ENCODE measurements at places on chromosomes 13 and 19.
A peak's percentile ranks its signal among the peaks of the same experiment; 100 is the strongest.

GRCh38 chr19:17389957-17390664 lies 3.9 kb downstream of the CCDC194 start:
- no peak for DNase-seq

- DNase-seq, result no peak
Observed at GRCh38 chr13:29101409-29101808, 281.3 kb downstream of the MTUS2 start.

DNA sequence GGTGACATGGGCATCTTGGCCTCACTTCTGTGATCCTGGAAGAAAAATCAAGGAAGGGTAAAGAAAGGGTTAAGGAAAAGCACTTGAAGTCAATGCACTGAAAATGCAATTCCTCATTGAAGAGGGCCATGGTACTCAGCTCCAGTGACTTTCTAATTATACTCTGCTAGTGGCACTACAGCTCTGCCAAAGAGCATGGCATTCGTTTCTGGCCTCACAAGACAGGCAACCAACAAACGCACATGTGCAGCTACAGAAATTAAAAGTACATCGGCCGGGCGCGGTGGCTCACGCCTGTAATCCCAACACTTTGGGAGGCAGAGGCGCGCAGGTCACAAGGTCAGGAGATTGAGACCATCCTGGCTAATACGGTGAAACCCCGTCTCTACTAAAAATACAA lies 21.8 kb downstream of the SACS start:
- no peak for DNase-seq

GRCh38 chr13:78593652-78594455 lies 9.5 kb downstream of the POU4F1 start:
- DNase-seq, result no peak

DNA sequence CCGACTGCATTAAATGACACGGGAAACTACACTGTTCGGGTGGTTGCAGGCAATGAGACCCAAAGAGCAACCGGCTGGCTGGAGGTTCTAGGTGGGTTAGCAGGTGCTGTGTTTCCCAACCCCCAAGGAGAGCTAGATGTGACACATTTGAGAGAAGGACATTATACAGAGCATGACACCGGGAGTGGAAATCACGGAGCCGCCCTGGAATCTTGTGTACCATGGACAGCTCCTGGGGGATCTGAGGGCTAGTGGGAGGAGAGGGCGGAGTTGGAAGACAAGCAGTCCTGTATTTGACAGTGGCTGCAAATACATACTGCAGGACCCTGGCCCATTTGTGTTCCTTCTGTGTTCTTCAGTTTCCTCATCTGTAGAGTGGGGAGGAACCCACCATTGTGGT lies 2.3 kb downstream of the CEACAM18 start:
- DNase-seq, result no peak

- no peak for DNase-seq
Observed at GRCh38 chr13:93305886-93306285, 79.3 kb downstream of the GPC6 start.

DNA sequence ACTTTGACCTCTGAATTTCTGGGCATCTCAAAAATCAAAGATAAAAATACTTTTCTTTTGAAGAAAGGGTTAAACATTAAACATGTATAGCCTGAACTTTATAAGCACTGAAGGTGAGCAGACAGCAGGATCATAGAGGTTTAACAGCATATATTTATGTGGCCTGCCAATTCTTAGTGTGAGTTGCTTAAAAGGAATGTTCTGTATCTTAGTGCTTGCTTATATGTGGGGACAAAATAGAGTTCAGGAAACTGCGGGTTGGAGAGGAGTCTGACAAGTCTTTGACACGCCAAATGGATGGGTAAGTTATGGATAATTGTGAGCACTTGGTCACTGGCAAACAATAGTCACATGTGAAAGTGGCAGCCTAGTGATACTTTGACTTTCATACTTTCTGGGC lies 1419.4 kb upstream of the SPRY2 start:
- DNase-seq, result no peak

DNA sequence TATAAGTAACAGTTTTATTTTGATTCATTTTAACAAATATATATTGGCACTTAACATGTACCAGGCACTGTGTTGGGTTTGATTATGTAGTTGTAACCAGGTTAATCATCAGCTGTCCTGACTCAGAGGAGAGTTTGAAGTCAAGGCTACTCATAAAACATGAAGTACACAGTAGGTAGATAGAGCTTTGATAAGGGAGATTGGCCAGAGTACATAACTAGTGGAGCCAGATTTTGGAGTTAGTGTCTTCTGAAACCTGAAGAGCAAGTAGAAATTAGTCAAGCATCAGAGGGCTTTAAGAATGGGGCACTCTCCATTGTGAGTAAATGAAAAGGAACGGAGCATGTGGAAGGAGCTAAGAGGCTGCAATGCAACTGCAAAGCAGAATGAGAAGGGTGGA lies 333.9 kb downstream of the RFC3 start:
- DNase-seq, result no peak

- DNase-seq, result no peak
Observed at GRCh38 chr19:44582581-44583265, 30.6 kb upstream of the IGSF23 start.

GRCh38 chr13:20389696-20390525 lies 135.7 kb downstream of the CRYL1 start:
- no peak for DNase-seq

DNA sequence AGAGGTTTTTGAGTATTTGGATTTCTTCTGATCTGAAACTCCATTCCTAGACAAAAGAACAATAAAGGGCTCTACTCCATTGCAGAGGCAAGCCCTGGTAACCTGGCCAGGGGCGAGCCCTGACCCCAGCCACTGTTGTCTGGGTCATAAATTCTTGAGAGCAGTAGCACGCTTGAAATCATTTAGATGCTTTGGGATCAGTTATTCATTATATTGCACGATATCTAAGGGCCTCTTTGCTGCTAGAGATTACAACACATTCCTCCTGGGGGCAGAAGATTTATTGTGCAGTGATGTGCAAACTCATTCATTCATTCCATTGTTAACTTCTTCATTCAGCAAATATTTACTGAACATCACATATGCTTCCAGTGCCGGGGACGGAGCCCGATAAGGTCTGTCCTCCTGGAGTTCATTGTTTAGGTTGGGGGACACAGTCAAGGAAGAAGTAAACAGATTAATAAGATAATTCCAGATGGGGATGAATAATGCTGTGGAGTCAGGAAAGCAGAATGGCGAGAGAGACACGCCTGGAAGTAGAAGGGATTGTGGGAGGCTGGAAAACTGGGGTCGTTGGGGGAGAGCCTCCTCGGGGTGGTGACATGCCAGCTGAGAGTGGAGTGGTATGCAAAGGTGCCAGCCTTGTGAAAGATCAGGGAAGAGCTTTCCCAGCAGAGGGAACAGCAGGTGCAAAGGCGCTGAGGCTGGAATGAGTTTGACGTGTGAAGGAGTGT lies 34.9 kb downstream of the SIPA1L3 start:
- no peak for DNase-seq

DNA sequence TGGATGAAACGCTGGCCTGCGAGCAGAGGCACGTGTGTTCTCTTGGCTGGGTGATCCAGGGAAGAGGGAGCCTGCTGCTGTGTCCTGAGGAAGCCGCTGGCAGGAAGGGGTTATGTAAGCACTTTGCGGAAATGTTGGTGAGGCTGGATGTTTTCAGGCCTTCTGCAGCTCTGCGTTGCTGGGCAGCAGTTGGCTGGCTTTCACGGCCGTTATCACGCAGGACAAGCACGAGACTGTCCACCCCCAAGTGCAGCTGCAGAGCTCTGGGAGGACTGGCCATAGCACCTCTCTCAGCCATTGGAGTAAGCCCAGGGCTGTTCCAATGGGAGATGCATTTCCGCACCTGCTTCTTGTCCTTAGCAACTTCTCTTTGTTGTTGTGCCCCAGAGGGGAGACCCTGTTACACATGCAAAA lies 146.9 kb upstream of the SOX21 start:
- no peak for DNase-seq

- no peak for DNase-seq
Observed at GRCh38 chr13:38309397-38309796, 40.3 kb upstream of the UFM1 start.

DNA sequence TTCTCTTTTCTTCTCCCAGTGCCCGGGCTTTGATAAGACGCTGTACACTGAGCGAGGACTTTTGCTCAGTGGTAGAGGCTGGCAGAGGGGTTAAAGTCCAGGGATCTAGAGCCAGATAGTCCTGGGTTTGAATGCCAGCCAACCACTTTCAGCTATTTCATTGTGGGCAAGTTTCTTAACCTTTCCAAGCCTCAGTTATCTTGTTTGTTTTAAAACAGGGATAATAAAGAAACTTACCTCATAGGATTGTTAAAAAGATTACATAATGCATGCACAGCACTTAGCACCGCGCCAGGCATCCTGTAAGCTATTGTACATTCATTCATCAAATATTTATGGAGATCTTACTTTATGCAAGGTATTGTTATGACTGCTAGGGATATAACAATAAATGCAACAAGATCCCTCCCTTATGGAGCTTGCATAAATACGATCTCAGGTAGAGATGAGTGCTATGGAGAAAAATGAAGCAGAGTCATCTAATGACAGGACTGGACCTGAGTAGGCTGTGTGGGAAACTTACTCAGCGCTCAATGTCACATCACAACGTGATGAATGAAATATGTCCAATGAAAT lies 70.8 kb downstream of the LNX2 start:
- no peak for DNase-seq

GRCh38 chr13:85509512-85509911 lies 289.7 kb downstream of the SLITRK6 start:
- DNase-seq, result no peak

GRCh38 chr13:66424422-66424821 lies 805.7 kb downstream of the PCDH9 start:
- no peak for DNase-seq

DNA sequence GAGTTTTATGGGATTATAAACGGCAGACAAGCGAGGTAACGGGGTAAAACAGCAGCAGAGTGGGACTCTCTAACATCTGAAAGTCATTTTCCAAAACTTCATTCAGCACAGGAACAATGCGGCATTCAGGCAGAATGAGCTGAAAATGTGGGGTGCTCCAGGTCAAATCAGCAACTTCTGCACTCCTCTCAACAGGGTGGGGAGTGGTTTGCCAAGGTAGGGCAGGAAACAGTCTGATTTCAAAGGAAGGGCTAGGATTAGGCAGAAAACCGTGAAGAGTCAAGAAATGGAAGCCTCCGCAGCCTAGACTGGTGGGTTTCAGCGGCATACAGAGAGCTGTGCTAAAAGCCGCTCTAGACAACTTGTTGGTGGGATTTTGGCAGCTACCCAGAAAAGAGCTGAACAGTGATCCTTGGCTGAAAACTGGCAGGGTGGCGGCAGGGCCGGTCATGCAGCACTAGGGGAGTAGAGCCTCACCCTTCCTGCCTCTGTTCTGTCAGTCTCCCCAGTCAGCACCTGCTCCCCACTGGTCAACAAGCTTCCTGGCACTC lies 154.2 kb upstream of the KLF12 start:
- peak; percentile 50 for DNase-seq

GRCh38 chr19:10617409-10618121 lies 7.8 kb upstream of the SLC44A2 start:
- DNase-seq, result no peak

GRCh38 chr13:26682606-26683005 lies 78.0 kb downstream of the GPR12 start:
- no peak for DNase-seq

DNA sequence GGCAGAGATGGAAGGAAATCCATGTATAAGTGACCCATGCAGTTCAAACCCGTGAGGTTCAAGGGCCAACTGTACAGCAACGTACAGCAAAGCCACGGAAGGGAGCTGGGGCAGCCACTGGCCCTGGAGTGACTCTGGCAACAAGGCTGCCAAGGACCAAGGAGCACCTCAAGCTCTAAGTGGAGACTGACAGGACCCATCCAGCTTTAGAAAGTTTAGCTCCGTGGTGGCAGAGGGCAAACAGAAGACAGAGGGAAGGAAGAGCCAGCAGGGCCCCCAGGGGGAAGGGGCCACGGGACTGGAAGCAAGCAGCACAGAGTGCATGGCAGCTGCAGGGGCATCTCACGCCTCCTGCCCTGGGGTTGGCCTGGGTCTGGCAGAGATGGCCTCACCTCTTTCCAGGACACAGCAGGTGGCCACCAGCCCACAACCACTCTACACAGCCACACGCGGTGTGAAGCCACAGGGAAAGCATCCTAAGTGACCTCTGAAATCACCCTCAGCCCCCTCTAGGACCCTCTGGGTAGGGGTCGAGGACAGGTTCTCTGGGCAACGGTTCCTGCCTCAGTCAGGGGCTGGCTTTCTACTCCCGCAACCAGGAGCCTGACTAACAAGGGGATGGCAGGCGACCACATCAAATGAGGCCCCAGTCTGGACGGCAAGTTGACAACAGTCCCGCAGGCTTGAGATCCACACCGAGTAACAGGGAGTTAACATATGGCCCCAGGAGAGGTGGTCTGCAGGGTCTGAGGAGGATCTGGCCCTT lies 3.8 kb downstream of the MIER2 start:
- DNase-seq, result no peak

DNA sequence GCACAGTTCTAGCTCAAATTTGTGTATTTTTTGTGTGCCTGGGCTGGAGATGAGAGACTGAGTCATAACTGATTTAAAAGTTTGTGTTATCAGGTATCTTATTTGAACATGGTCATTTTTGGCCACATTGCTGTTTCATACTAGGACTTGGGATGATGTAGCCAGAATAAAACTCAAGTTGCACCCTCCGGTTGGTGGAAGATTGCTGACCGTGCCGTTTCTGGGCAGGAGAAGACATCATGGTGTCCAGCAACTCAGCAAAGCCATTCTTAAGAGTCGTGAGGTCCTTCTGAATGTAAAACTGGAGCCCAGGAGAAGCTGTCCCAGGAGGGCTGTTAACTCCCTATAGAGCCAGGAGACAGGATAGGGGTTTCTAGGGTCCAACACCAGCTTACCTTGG lies 7.6 kb downstream of the CEBPG start:
- no peak for DNase-seq

DNA sequence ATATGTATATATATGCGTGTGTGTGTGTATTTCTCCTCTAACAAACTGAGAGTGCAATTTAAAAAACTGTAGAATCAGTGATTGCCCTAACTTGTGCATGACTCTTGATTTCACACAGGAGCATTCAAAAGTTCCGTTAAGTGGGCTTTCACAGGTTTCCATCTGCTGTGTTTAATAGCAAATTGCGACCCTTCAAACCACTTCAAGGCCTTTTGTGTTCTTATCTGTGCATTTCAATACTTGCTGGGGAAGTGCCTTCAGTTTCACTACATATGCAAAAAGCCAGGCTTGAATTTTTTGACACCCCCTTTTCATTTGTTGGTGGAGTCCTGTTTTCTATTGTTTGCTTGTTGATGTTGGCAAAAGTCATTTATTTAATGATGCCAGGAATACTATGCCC lies 158.0 kb downstream of the TM9SF2 start:
- no peak for DNase-seq

- DNase-seq, result no peak
Observed at GRCh38 chr13:28735481-28736029, 16.8 kb upstream of the SLC46A3 start.

- no peak for DNase-seq
Observed at GRCh38 chr13:79986890-79987289, 354.0 kb downstream of the SPRY2 start.

DNA sequence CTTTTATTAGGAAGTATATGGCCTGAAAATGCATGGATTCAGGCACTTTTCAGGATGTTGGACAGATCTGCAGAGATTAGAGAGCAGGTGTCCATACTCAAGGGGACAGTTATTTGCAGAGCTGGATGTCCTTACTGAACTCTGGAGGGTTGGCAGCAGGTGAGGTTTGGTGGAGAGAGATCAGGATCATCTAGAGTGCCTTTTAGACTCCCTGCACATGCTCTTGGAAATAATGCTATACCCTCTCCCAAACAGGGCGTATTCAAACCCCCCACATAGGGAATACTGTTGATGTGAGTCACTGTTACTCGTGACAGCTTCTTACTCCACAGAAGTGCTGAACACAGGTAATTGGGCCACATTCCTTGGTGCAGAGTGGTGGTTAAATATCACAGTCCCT lies 725.7 kb upstream of the SGCG start:
- DNase-seq, result no peak

- DNase-seq, result no peak
Observed at GRCh38 chr19:4474514-4475022, 2.5 kb downstream of the HDGFL2 start.

All from CD4-positive, alpha-beta T cell (primary cell).